LoVo (cell line): ENCODE measurements at places on chromosomes 11 and 22.

DNA sequence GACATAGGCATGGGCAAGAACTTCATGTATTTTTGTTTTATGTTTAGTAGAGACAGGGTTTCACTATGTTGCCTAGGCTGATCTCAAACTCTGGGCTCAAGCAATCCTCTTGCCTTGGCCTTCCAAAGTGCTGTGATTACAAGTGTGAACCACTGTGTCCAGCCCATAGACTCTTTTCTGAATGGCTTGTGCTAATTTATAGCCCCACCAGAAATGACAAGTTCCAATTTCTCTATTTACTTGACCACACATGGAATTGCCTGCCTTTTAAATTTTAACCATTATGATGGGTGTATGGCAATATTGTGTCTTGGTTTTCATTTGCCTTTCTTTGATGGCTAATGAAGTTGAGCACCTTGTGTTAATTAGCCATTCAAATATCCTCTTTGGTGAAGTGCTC, 85.8 kb upstream of the NECTIN1 start:
- DNase-seq: no peak

- no peak for DNase-seq
Measured at GRCh38 chr11:124751391-124751740, 689 bp downstream of the VSIG2 start.

DNA sequence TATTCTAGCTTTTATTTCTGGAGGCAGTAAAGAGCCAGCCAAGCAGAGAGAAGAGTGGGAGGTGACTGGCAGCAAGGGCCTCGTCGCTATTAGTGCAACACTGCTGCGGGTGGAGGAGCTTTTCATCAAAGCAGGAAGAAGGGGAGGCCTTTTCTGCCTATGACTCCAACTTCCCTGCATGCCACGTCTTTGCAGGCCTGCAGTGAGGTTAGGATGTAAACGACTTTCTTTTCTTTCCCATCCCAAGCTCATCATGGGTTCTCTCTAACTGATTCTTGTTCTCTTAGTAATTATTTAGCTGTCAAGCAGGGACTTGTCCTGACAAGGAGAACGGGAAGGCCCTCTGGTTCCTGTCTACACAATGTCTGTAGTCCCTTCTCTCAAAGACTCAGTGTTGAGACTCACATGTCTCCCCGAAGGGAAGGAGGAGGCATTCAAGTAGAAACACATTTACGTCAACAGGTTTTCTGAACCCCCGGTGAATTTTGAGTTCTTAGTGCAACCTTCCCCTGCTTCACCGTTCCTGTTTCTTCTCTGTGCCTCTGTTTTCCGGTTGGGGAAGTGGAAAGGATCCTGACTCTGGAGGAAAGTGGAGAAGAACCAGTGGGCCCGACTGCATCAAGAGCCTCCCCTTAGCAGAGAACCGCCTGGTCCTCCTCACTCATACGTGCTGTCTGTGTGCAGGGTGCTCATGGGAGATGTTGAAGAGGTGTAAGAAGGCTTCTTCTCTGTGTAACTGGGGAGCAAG, 56.9 kb downstream of the PACS1 start:
- DNase-seq: no peak

DNA sequence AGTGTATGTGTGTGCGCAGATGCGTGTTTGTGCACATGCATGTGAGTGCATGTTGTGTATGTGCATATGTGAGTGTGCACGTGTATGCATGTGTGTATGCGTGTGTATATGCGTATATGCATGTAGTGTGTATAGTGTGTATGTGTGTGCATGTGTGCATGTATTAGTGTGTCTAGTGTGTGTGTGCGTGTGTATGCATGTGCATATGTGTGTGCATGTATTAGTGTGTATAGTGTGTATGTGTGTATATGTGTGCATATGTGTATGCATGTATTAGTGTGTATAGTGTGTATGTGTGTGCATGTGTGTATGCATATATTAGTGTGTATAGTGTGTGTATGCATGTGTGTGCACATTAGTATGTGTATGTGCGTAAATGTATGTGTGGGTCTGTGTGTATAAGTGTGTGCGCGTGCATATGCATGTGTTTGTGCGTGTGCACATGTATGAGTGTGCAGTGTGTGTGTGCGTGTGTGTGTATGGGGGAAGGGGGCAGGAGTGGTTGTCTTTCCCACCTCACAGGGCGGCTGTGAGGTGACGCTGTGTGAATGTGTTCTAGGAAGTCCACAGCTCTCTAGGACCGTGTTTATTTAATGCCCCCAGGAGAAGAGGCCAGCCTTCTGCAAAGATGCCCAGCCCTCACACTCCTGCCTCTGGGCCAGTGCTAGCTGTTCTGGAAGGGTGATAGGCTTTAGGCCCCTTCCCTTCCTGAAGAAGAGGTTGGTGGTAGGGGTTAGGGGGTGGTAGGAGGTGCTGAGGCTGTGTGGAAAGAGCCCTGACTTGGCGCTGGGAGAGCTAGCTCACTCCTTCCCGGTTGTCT, 114.6 kb downstream of the CEP164 start:
- no peak for DNase-seq

DNA sequence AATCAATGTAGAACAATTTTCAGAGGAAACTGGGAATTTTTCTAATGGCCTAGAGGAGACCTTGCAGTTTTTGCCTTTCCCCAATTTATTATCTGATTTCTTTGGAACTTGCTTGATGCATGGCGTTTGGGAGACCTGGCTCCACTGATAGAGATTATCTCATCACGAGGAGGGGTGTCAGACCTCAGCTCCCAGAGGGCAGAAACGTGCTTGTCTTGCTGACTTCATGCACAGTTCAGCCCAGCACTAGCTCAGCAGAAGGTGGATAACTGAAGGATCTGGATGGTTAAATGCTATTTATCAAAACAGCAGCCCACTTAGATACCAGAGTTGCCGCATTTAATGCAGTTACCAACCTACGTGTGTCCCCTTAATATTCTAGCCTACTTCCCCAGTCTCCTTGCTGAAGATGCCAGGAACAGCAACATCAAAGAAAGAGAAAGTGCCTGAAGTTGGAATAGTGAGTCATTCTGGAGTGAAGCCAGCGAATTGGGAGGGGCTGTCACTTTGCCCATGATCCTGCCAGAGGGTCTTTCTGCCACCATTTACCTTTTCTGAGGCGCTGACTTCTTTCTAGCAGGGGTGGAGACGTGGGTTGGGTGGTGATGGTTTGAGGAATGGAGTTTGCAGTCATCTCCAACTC, 133.5 kb upstream of the CADM1 start:
- no peak for DNase-seq

DNA sequence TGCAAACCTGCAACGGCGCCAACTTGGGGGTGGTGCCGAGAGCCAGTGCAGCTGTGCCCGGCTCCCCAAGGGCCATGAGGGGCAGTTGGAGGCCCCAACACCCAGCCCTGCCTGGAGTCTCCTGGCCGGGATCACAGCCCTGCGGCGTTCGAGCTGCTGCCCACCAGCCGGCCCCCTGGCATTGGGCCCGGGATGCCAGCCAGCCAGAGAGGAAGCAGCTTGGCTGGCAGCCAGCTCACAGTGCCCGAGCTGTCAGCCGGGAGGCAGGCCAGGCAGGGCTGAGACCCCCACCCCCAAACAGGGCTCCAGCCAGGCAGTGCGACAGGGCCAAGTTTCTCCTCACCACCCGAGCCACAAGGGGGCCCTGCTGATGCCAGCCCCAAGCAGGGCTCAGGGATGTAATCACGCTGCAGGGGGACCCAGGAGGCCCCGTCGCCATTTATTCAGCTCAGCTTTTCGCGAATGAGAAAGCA, 26.0 kb upstream of the TCF20 start:
- DNase-seq: no peak

- no peak for DNase-seq
Measured at GRCh38 chr11:22957786-22958185, 97.5 kb upstream of the CCDC179 start.

- DNase-seq: no peak
Measured at GRCh38 chr11:45095691-45096010, 50.8 kb upstream of the PRDM11 start.

GRCh38 chr11:129766898-129767604, 48.6 kb upstream of the TMEM45B start:
- peak; percentile 45 for DNase-seq

GRCh38 chr11:65524741-65525545, at the start of gene SCYL1:
Gene SCYL1 (plus strand): TSS chr11:65525083. CDS start chr11:65525154, 71 bp downstream.
- DNase-seq: peak; percentile 79

DNA sequence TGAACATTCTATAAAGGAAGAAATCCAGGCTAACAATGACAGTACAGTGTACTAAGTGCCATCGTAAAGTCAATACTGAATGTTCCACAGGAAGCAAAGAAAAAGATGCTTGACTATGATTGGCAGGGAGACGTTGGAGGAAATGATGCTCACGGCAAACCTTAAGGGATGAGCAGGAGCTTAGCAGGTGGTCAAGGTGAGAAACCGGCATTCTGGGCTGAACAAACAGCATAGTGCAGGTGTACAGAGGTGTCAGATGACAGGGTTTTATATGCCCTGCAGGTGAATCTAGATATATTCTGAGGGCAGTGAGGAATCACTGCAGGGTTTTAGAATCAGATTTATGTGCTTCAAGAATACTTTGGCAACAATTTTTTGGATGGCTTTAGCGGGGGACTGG, 85.3 kb upstream of the HEPHL1 start:
- no peak for DNase-seq

GRCh38 chr22:49502126-49502826, 325.4 kb downstream of the BRD1 start:
- DNase-seq: peak; percentile 59

GRCh38 chr11:122112470-122113365, 3.3 kb downstream of the BLID start:
- DNase-seq: no peak

DNA sequence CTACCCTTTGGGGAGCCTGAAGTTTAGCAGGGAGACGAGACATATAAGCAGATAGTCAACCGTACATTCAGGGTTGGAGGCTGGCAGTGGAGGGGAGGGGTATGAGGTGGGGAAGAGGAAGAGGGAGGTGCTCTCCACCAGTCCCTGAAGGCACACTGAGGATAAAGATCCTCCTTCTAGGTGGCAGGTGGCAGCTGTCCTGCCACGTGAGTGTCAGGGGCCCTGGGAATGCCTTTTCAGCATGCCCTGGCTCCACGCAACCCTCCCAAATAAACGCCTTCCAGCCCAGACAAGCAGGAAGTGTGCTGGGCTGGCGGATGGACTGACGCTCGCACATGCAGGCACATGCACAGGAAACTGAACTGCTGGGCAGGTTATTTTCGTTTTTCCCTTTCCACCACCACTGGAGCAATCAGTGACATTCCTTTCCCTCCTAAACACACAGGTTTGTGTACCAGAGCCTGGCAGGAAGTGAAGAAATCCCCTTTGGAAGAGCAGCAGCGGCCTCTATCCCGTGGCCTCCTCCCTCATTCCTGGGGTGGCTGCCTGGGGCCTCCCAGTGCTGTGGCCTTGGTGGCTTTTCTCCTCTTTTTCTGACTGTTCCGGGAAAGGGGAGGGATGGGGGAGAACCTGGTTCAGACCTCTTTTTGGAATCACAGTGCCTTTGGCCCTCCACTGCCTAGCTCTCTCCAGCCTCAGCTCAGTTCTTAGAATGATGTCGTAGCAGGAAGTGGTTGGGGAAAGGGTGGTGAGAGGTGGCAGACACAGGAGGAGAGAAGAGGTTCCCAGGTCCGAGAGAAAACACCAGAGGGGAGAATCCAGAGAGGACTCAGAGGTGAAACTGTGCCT, 157.0 kb upstream of the TIMP3 start:
- DNase-seq: no peak

- DNase-seq: no peak
Measured at GRCh38 chr11:109222761-109223160, 199.2 kb upstream of the C11orf87 start.

GRCh38 chr11:90908074-90908473, 685.2 kb upstream of the CHORDC1 start:
- DNase-seq: no peak

- no peak for DNase-seq
Measured at GRCh38 chr11:73391665-73392064, 15.5 kb downstream of the RELT start.
